Femur (tissue), 1 donor: ENCODE measurements at places on chromosomes 2 and 18.

DNA sequence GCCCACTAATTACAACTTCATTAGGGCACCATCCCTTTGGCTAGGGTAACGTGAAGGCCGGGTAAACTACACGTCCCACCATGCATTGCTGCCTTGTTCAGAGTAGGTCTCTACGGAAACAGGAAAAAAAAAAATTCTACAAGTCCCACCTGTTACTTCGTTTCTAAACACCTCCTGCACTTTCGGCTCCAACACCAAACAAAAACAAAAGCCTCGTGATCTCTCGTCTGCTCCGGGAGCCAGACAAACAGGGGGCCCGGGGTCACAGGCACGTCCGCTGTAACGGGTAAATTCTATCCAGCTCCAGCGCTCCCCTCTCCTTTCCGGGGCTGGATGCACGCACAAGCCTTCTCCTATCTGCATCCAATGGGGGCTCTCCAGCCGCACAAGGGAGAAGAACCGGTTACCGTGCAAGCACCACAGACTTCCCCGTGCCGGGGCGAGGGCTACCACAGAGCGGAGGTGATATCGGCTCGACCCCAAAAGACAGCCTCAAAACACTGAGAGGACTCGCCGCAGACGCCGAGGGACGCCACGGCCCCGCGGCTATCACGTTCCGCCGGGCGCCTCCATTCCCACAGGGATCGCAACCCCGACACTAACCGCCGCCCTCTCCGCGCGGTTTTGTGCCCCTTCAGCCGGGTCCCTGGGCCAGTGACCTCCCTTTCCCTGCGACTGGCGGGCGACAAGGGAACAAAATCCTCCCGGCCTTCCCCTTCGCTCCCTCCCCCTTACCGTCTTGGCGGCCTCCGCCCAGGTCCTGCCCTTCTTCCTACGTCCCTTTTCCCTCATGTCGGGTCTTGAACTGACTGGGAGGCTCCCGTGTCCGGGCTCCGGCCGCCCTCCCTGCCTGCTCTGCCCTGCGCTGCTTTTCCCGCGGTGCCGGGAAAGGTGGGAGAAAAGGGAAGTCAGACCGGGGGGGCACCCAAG is 591 bp downstream of the ASXL2 start:
- DNase-seq, result peak; percentile 64

- no peak for DNase-seq
These were observed 9.0 kb downstream of the FOXI3 start for GRCh38 chr2:88443353-88443938.

- peak; percentile 6 for DNase-seq
These were observed 132.5 kb upstream of the ID2 start for GRCh38 chr2:8549273-8549922.

DNA sequence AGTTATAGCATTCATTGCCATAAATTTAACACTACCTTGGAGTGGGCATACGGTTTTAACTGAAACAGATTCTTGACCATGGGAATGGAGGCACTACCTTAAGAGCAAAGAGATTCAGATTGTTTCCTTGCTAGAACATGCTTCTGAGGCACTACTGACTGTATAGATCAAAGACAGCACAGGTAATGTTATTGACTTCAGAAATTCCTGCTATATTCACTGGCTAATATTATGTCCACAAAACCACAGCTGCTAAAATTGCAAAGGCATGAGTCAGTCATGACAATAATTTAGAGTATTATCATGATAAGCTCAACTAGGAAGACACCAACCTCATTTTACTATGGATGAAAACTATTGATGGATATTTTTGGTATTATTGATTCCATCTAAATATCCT is 39.4 kb downstream of the SLC8A1 start:
- DNase-seq, result no peak

DNA sequence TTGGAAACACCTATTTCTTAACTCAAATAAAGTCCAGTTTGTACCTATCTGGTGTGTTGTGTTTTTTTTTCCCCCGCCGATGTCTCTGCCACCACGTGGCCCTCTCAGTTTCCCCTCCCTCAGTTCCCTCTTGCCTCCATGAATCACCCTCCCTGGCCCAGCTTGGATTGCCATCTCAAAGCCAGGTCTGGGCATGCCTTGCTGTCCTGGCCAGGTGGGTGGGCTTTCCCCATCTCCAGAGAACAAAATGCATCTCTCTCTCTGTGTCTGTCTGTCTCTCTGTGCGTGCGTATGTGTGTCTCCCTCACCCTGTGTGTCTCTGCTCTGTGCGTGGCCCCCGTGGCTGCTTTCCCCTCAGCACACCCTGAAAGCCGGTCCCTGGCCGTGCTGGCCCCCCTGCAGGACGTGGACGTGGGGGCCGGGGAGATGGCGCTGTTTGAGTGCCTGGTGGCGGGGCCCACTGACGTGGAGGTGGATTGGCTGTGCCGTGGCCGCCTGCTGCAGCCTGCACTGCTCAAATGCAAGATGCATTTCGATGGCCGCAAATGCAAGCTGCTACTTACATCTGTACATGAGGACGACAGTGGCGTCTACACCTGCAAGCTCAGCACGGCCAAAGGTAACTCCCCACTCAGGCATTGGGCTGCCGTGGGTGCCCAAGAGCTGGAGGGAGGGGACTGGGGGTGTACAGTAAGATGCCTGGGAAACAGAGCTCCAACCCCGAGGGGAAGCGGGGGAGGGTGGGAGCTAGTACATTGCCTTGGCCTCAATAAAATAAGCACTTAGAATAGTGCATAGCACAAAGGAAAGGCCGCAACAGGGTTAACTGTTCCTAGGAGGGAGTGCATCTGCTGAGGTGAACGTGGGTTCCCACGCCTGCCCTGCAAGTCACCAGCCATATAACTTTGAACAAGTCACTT is 31.6 kb upstream of the GMPPA start:
- DNase-seq, result no peak

DNA sequence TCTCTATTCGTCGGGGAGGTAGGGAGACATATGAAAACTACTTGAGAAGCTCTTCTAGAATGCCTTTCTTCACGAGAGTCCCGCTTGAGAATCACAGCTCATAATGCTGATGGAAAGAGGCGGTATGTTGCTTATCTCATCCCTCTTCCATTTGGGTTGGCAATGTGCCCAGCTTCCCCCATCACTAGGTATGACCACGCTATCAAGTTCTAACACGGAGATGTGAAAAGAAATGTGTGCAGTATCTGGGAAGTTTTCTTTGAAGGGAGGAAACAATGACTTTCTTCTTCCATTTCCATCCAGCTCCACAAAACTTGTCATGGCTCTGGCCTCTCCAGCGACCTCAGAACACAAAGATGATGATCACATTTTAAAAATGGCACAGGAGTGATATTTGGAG is 742.4 kb downstream of the DCDC2C start:
- no peak for DNase-seq

- DNase-seq, result no peak
These were observed 359.3 kb downstream of the IRS1 start for GRCh38 chr2:226440127-226440918.

DNA sequence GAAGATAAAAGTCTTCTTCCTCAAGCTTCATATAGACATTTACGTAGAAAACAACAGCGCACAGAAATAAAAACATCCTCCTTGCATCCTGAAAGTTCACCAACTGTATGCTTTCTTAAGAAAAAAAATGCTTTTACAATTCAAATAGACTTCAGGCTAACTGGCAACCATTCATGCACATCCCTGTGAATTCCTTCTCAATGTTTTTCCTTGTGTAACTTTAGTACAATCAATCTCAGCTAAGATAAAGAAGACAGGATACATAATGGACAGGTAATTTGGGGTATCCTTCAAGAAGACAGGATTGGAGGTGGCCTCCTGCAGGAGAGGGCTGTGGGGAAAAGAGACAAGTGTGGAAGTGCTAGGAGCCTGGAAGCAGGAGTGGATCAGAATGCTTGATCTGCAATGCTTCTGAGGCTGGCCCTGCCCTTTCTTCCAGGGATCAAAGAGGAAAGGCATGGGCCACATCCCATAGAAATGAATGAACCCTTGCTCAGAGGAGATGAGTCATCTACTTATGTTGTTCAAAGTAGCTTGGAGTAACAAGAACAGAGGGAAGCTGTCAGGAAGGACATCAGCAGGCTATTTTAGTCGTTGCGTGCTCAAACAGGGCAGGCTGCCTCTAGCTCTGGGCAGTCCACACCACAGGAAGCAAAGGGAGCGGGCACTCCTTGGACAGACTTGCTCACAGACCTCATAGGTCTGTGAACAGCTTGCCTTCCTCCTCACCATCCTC is 126.6 kb downstream of the TMEM131 start:
- DNase-seq, result peak; percentile 66

- DNase-seq, result no peak
These were observed 124.0 kb downstream of the PKP4 start for GRCh38 chr2:158580760-158581159.
